ENCODE measurements at places on chromosomes 16 and 17.

DNA sequence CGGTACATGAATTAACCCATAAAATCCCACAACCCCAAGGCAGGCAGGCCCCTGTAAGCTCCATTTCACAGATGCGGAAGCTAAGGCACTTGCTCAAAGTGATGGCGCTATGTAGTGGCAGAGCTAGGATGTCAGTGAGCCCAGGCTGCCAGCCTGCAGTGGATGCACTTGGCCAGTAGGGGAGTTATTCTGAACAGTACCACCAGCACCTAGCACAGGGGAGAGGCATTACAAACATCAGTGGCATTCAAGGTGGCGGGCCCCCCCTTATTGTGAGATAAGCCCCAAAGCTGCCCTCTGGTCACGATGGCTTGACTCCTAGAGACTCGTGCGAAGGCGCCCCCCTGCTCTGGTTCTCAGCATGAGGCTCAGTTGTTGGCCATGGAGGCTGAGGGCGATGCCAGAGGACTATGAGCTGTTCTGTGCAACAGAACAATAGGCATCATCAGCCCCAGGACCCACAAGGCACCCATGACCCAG, 33.8 kb downstream of the GTF3C1 start:
- H3K4me1 ChIP-seq: peaks cover 65% of the 10 kb centered on the region
- peak overlapping the region; percentile 24 for H3K27ac ChIP-seq
- DNase-seq: no peak
- no peak overlapping the region for H3K4me3 ChIP-seq

GRCh38 chr17:19904412-19904811, 36.7 kb upstream of the ULK2 start:
- DNase-seq: no peak
- H3K27me3 ChIP-seq: no peaks in the 10 kb centered on the region
- no peak overlapping the region for H3K4me3 ChIP-seq
- H3K36me3 ChIP-seq: peaks cover 98% of the 10 kb centered on the region
- H3K27ac ChIP-seq: no peak overlapping the region
- peaks cover 22% of the 10 kb centered on the region for H3K4me1 ChIP-seq

GRCh38 chr17:66494023-66494803, 191.8 kb downstream of the PRKCA start:
- no peaks in the 10 kb centered on the region for H3K4me1 ChIP-seq
- H3K27ac ChIP-seq: no peak overlapping the region
- H3K36me3 ChIP-seq: no peaks in the 10 kb centered on the region
- no peaks in the 10 kb centered on the region for H3K27me3 ChIP-seq

DNA sequence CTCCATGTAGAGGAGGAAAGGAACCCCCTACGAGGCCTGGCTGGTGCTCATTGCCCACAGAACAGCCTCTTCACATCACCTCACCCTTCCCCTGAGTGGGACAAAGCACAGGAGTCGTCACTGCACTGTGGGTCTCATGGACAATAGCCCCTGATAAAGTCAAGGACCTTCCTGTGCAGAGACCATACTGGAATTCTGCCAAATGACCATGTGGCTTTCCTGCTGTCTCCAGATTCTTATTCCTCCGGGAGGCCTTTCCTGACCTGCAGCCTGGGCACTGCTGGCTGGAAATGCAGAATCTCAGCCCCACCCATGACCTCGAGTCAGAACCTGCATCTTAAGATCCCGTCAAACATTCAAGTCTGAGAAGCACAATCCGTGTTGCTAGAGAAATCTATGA, 60.5 kb upstream of the ERN1 start:
- no peak for DNase-seq
- peak overlapping the region; percentile 49 for H3K27ac ChIP-seq
- H3K4me3 ChIP-seq: no peak overlapping the region
- H3K27me3 ChIP-seq: no peaks in the 10 kb centered on the region
- H3K4me1 ChIP-seq: peaks cover 41% of the 10 kb centered on the region

DNA sequence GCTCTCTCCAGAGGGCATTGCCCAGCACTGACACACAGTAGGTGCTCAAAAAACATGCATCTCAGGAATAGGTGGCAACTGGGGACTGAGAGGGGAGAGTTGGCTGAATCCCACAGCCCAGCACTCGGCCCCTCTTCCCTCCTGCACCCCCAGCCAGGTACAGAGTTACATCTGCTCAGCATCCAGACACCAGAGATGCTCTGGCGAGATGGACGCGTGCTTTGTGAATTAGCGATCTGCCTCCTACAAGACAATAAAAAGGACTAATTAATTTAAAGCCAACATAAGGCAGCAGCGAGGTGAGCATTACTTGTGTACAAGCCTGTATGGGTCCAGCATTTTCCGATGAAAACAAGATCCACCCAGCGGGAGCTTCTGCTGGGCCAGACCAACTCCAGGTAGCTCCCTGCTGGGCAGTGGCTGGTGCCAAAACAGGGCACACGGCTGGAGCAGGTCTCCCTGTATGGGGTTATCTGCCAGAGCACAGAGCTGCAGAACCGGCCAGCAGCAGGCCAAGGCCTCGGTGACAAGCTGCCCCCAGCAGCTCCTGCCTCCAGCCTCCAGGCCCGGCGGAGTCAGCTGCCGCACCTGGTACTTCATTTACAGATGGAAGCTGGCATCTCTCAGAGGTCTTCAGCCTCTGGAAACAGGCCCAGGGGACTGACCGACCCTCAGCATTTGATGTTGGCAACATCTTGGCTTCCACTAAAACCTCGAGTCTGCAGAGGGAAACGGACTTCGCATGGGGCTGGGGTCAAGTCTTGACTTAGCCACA, 219.7 kb upstream of the SDK2 start:
- no peak overlapping the region for H3K27ac ChIP-seq
- peaks cover 13% of the 10 kb centered on the region for H3K27me3 ChIP-seq
- no peak overlapping the region for H3K4me3 ChIP-seq
- H3K36me3 ChIP-seq: no peaks in the 10 kb centered on the region
- H3K4me1 ChIP-seq: no peaks in the 10 kb centered on the region

DNA sequence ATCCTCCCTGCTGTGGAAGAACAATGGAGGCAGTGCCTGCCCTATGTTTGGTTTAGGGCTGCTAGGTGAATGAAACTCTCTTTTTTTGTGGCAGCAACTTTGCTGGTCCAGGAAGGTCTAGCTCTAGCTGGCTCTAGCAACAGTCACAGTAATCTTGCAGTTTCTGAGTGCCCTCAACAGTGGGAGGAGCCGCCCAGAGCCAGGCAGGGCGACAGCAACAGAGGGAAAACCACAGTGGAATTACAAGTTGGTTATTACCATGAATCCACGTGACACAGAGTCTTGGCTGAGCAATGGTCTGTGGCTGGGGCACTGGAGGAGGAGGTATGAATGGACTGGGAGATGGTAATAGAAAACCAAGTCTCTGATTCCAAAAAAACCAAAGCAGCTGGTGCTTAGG, 10.3 kb downstream of the HSPB9 start:
- H3K27me3 ChIP-seq: no peaks in the 10 kb centered on the region
- H3K4me3 ChIP-seq: no peak overlapping the region
- peaks cover 58% of the 10 kb centered on the region for H3K36me3 ChIP-seq
- H3K4me1 ChIP-seq: peaks cover 98% of the 10 kb centered on the region

DNA sequence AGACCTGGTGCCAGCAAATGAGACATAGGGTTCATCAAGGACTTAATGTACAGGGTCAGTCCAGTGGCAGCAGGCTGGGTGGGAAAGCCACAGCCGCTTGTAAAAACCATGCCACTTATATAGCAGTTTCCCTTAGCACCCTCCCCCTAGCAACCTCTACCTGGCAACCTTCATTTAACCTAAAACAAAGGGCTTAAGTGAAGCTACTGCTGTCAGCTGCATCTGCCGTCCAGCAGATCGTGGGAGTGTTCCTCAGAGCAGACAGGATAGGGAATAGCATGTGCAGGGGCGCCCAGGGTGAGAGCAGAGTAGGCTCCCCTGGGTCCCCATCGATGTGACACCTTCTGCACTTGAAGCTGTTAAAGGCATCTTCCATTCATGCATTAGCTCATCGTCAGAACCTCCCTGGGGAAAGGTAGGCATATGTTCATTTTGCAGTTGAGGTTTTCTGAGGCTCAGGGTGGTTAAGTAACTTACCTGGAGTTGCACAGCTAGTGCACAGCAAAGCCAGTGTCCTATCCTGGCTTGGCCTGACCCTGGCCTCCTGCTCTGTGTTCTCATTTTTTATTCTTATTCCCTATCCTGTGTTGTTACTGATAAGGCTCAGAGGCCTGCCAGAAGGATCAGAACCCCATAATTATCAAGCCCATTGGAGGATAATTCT, 112.5 kb downstream of the SOCS1 start:
- H3K4me3 ChIP-seq: no peak overlapping the region
- H3K4me1 ChIP-seq: peaks cover 10% of the 10 kb centered on the region
- no peaks in the 10 kb centered on the region for H3K27me3 ChIP-seq
- H3K27ac ChIP-seq: no peak overlapping the region
- DNase-seq: no peak
- no peaks in the 10 kb centered on the region for H3K36me3 ChIP-seq

- H3K36me3 ChIP-seq: no peaks in the 10 kb centered on the region
- H3K4me1 ChIP-seq: no peaks in the 10 kb centered on the region
- no peak for DNase-seq
- no peak overlapping the region for H3K4me3 ChIP-seq
Observed at GRCh38 chr16:49478107-49478506, 104.5 kb downstream of the C16orf78 start.
